Left cardiac atrium (tissue), 4 donors: ENCODE measurements at places on chromosomes 3 and 15.
A peak's percentile ranks its signal among the peaks of the same experiment; 100 is the strongest.

- no peak for DNase-seq
Observed at GRCh38 chr3:53650424-53650823, 156.0 kb downstream of the CACNA1D start.

GRCh38 chr15:42719043-42719442, 17.9 kb downstream of the CDAN1 start:
- DNase-seq = no peak

GRCh38 chr3:192277477-192277876, 449.9 kb downstream of the FGF12 start:
- DNase-seq = no peak

DNA sequence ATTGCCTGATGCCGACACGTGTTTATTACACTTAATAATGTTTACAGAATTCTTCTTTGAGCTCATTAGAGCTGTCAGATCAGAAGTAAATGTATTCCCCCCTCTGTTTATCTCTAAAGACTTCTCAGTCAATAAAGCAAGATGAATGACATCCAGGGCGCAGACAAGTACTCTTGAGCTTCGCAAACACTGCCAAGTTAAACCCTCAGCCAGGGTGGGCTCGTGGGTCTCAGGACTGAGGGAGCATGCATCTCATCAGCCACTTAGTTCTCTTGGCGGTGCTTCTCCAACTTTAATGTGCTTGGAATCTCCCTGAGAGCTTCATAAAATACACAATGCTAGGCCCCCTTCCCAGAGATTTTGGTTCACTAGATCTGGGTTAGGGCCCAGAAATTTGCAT, 333.9 kb upstream of the THRB start:
- DNase-seq = no peak

DNA sequence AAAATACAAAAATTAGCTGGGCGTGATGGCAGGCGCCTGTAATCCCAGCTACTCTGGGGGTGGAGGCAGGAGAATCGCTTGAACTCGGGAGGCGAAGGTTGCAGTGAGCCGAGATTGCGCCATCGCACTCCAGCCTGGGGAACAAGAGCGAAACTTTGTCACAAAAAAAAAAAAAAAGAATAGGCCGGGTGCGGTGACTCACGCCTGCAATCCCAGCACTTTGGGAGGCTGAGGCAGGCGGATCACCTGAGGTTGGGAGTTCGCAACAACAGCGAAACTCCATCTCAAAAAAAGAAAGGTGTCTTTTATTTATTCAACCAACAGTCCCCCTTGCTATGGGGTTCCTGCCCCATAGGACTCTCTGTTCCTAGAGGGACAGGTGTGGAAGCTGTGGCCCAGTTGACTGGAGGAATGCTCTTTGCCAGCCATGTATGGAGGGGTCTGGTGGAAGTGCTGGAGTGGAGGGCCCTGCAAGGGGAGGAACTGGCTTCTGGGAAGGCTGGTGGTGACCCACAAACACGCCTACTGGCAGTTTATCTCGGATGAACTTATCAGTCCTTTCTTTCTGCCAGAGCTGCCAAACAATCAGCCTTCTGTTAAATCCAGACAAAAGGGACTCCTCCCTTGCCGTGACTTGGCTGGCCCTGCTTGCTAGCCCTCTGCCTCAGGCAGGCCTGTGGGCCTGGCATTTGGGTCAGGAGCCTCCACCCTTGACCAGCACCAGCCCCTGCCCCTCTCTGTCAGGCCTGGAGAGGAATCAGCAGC, 4.6 kb upstream of the DAG1 start:
- peak; percentile 65 for DNase-seq

DNA sequence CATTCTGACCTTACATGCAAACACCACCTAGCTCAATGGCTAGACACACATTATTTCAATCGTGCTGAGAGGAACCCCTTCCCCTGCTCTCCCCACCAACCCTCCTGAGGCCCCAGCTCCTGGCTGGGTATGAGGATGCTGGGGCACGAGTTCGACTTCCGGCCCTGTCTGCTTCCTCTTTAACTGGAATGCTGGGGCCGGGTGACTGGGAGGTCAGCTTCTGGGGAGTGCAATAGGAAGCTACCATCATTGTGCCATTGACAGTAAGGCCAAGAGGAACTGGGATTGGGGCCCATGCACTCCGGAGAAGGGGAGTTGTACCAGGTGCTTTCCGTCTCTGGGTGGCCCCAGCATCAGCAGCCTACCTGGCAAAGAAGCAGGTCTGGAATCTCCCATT, 15.6 kb upstream of the TLE3 start:
- DNase-seq = peak; percentile 54

- DNase-seq = peak; percentile 85
Observed at GRCh38 chr3:156674911-156675829, 780 bp downstream of the TIPARP start.
